ENCODE measurements at places on chromosomes 5 and 9. TPM values are rescaled to one million over a fixed set of nuclear protein-coding genes. Genes with fewer than 3 reads are reported as not detected.

DNA sequence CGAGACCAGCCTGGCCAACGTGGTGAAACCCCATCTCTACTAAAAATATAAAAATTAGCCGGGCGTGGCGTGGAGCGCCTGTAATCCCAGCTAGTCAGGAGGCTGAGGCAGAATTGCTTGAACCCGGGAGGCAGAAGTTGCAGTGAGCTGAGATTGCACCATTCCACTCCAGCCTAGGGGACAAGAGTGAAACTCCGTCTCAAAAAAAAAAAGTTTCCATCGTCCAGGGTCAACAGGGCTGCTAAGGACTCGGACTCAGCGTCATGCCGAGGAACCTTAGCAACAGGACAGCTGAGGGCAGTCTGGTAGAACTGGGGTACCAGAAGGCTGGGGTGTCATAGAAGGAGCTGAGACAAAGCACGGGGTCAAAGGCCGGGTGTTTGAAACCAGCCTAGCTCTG, 21.7 kb downstream of the FAM78A start:
- H3K4me3 ChIP-seq: no peak overlapping the region
- no peak for DNase-seq
- H3K27ac ChIP-seq: no peak overlapping the region
- H3K27me3 ChIP-seq: no peaks in the 10 kb centered on the region

The TMEM174 gene
- not detected for total RNA-seq

DNA sequence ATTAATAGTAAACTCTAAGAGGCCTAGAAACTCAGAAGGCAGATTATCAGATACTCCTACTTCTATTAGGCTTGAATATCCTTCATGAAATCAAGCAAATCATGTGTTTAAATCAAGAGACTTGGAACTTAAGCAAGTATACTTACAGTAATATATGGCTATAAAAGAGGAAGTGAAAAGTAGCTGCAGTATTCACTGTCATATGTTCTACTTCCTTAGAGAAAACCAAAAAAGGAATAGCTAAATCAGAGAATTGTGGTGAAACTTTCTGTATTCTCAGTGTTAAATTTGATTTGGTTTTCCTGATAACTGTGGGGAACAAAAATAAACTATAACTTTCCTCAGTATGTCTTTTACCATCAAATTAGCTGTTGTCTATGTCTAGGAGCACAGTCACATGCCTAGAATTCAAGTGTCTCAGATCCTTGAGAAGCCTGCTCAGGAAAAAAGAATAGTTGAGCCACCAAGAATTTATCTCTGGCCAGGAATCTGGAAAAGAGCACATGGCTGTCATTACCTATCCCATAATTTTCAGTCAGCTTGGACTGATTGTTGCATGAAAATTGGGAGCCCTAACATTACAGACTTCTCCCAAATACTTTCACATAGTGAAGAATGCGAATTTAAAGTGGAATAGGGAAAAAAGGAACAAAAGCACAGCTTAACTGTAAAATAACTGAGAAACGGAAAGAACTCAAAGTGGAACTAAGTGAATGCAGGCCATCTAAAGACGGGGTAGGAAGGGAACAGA, 1.7 kb downstream of the FKBP15 start:
- no peaks in the 10 kb centered on the region for H3K27me3 ChIP-seq
- DNase-seq: no peak
- peaks cover 29% of the 10 kb centered on the region for H3K4me1 ChIP-seq
- 0 out of 2 replicates have a peak, but pooled peaks cover 3% of the 10 kb centered on the region for H3K36me3 ChIP-seq

DNA sequence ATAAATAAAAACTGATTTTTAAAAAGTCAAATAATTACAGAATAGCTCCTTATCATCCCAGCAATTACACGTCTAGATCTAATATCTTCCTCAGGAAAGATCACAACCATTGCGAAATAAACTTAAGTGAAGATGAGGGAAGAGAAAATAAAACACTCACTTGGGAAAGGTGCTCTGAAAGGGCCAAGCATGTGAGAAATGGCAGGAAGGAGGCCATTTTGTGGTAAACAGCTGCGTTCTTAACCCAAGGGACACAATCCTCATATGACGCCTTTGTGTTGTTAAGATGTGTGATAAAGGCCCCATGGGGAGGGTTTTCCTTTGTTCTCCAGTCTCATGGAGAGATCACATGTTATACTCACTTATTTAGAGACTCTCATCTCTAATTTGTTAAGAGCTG, 32.5 kb downstream of the JAKMIP2 start:
- no peaks in the 10 kb centered on the region for H3K27me3 ChIP-seq
- no peaks in the 10 kb centered on the region for H3K4me1 ChIP-seq
- no peak overlapping the region for H3K4me3 ChIP-seq
- DNase-seq: no peak
- H3K36me3 ChIP-seq: no peaks in the 10 kb centered on the region

GRCh38 chr9:112971415-112971814, 40.6 kb downstream of the ZNF883 start:
- H3K4me3 ChIP-seq: no peak overlapping the region
- DNase-seq: peak; percentile 53
- no peaks in the 10 kb centered on the region for H3K36me3 ChIP-seq

The PCDHA5 gene
- total RNA-seq: not detected

- no peak overlapping the region for H3K27ac ChIP-seq
- no peak overlapping the region for H3K4me3 ChIP-seq
- no peaks in the 10 kb centered on the region for H3K36me3 ChIP-seq
- no peaks in the 10 kb centered on the region for H3K27me3 ChIP-seq
- H3K4me1 ChIP-seq: peaks cover 17% of the 10 kb centered on the region
- no peak for DNase-seq
Observed at GRCh38 chr9:115687356-115687755, 466.2 kb upstream of the PAPPA start.

The SV2C gene
- total RNA-seq: not detected

The SHISAL2B gene
- total RNA-seq: not detected

The PRRX2 gene
- 145 TPM for total RNA-seq

DNA sequence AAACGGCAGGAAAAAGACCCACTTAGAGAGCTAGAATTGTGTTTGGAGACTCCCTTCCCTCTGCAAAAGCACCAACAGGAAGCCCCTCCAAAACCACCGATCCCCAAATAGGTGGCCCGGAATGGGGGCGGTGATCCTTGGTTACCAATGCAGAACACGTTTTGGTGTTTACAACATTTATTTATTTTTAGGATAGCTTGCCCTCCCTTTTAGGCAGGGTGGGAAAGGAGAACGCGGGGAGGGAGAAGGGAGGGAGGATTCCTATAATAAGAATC, 579 bp upstream of the NTRK2 start:
- no peaks in the 10 kb centered on the region for H3K4me1 ChIP-seq
- DNase-seq: no peak
- peak overlapping the region; percentile 72 for H3K4me3 ChIP-seq
- H3K36me3 ChIP-seq: no peaks in the 10 kb centered on the region

GRCh38 chr5:167578977-167579692, 712.3 kb upstream of the WWC1 start:
- H3K4me3 ChIP-seq: no peak overlapping the region
- H3K36me3 ChIP-seq: no peaks in the 10 kb centered on the region
- peak overlapping the region; percentile 50 for H3K27ac ChIP-seq
- H3K27me3 ChIP-seq: no peaks in the 10 kb centered on the region
- H3K4me1 ChIP-seq: peaks cover 38% of the 10 kb centered on the region
- peak; percentile 89 for DNase-seq

- peaks cover 27% of the 10 kb centered on the region for H3K4me1 ChIP-seq
- no peak overlapping the region for H3K4me3 ChIP-seq
- DNase-seq: no peak
- no peak overlapping the region for H3K27ac ChIP-seq
- H3K36me3 ChIP-seq: no peaks in the 10 kb centered on the region
Observed at GRCh38 chr9:125121146-125121545, 22.2 kb downstream of the SCAI start.

GRCh38 chr9:128161215-128161902, 1.3 kb downstream of the BBLN start:
- no peaks in the 10 kb centered on the region for H3K27me3 ChIP-seq
- no peak for DNase-seq
- no peak overlapping the region for H3K27ac ChIP-seq
- H3K4me3 ChIP-seq: peak overlapping the region; percentile 85

The RECK gene
- total RNA-seq: 127 TPM

GRCh38 chr5:139745132-139745799, 50.3 kb upstream of the PSD2 start:
- H3K4me1 ChIP-seq: peaks cover 26% of the 10 kb centered on the region
- H3K36me3 ChIP-seq: no peaks in the 10 kb centered on the region
- H3K27ac ChIP-seq: peak overlapping the region; percentile 85
- peak; percentile 96 for DNase-seq
- H3K27me3 ChIP-seq: no peaks in the 10 kb centered on the region
- H3K4me3 ChIP-seq: peak overlapping the region; percentile 68

DNA sequence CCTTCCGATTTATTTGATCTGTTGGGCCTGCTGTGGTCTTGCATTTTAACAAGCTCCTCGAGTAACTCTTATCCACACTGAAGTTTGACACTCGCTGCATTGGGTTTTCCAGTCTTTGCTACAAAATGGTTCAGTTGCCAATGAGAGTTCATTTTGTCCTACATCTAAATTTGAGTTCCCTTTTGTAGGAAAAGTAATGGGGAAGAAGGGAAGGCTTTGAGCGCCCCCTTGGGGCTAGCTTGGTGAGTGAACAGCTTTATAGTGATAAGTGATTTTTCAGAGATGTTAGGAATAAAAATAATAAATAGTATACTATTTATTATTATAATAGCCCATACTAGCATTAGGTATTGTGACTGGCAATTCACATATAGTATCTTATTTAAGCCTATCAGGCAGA, 89.9 kb upstream of the GNAQ start:
- no peak overlapping the region for H3K4me3 ChIP-seq
- H3K27ac ChIP-seq: no peak overlapping the region
- peaks cover 14% of the 10 kb centered on the region for H3K4me1 ChIP-seq
- H3K27me3 ChIP-seq: 0 out of 2 replicates have a peak, but pooled peaks cover 3% of the 10 kb centered on the region
- DNase-seq: peak; percentile 63

DNA sequence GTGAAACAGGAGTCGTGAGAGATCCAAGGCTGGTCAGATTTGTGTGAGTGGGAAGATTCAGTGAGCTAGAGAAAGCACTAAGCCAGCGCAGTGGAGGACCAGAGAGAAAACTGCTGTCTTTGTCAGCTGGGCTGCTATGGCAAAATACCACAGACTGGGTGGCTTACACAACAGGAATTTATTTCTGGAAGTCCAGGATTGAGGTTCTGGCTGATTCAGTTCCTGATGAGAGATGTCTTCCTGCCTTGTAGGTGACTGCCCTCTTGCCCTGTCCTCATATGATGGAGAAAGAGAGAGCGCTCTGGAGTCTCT, 24.2 kb upstream of the ANKRD33B start:
- DNase-seq: peak; percentile 65
- H3K4me3 ChIP-seq: no peak overlapping the region
- H3K27me3 ChIP-seq: no peaks in the 10 kb centered on the region
- H3K36me3 ChIP-seq: no peaks in the 10 kb centered on the region
- peaks cover 36% of the 10 kb centered on the region for H3K4me1 ChIP-seq
